IPS DF 6.9 (cell line): ENCODE measurements at places on chromosomes 2 and 18.

GRCh38 chr18:44730803-44731529 is 50.3 kb downstream of the SETBP1 start:
- DNase-seq: no peak

- no peak for DNase-seq
Measured at GRCh38 chr2:179692610-179693009, 168.8 kb downstream of the ZNF385B start.

GRCh38 chr2:108936866-108937265 is 52.2 kb downstream of the EDAR start:
- DNase-seq: no peak

- DNase-seq: no peak
Measured at GRCh38 chr18:77676910-77677309, 427.3 kb downstream of the GALR1 start.

GRCh38 chr2:188068093-188068492 is 223.6 kb upstream of the GULP1 start:
- no peak for DNase-seq

DNA sequence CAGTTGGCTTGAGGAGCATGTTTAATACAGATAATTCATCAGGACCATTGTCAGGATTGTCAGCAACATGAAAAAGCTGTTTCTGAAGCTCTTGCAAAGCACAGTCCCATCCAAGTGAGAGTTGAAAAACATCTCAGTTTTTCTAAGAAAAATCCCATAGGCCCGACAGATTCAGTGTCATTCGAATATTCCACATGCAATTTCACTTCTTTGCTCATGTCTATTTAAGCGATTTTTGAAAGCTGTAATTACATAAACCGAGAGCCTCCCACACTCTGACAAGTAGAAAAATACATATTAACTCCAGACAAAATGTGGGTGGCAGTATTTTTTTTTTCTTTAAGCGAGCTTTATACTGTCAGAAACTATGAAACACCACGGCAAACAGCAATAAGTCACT is 134.7 kb upstream of the GALNT5 start:
- no peak for DNase-seq

DNA sequence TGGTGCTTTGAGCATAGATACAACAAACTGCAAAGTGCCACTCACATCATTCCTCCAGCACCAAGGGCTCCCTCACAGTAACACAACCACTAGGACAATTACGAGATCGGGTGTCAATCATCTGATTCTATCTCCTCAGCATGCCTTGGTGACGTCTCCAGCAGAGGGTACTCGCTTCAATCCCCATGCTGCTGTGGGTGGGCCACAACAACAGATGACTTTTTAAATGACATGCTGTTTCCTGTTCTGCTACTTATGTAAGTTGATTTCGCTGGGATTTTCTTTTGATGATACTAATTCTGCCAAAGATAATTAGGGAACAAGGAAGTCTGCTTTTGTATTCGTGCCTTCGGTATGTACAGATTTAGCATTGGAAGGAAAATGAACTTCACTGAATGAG is 1113.0 kb downstream of the BCL11A start:
- no peak for DNase-seq

- no peak for DNase-seq
Measured at GRCh38 chr2:195633573-195633870, 23.5 kb upstream of the SLC39A10 start.

DNA sequence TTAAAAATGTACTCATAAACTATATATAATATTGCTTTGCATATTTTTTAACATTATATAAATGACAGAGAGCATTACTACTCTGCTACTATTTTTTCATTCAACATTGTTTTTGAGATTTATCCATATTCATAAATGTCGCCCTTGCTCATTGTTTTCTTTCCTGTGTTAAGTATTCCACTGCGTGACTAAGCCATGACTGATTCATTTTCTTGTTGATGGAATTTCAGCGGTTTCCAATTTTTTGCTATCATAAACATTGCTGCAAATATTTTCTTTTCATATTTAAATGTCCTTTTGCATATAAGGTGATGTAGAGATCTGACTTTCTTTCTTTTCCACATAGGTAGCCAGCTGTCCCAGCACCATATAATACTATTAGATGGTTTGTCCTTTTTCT is 57.6 kb downstream of the SFXN5 start:
- no peak for DNase-seq

DNA sequence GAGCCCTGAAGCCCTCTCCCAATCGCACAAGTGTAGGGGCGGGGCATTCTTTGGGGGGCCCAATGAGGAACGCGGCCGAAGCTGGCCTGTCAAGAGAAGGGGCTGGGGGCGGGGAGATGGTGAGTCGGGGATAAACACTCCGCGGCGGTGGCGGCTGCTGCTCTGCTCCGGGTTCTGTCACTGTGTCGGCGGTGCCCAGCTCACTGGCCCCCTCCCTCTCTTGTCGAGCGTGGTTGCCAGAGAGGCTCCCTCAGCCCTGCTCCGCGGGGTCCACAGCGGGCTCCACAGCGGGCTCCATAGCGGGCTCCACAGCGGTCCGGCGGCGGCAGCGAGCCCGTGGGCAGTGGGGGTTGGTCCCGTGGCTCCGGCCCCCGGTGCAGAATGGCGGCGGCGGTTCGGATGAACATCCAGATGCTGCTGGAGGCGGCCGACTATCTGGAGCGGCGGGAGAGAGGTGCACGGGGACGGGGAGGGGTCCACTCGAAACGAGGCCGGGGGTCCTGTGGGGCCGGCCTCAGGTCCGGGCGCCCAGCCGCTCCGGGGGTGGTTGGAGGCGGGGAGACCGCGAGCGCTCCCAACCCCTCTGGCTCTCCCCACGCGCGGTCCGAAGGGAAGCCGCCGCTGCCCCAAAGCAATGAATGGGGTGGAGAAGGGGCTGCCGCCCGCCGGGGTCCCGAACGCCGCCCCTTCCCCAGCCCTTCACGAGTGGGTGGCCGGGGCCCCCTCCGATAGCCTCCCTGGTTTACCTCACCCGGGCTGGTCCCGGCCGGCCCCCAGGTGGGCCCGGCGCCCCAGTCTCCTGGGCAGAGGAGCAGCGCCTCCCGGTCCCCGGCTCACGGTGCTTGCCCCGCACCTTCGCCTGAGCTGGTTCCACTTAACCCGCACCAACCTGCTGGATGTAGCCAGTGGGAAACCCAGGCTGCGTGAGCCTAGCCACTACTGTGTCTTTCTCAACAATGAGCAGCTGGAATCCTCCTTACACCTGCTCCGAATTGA is at the start of gene MXD1:
TSS of gene MXD1 (plus strand) at position 160 of the 996 bp plus-strand sequence. CDS start at position 382, 222 bp downstream.
- no peak for DNase-seq

DNA sequence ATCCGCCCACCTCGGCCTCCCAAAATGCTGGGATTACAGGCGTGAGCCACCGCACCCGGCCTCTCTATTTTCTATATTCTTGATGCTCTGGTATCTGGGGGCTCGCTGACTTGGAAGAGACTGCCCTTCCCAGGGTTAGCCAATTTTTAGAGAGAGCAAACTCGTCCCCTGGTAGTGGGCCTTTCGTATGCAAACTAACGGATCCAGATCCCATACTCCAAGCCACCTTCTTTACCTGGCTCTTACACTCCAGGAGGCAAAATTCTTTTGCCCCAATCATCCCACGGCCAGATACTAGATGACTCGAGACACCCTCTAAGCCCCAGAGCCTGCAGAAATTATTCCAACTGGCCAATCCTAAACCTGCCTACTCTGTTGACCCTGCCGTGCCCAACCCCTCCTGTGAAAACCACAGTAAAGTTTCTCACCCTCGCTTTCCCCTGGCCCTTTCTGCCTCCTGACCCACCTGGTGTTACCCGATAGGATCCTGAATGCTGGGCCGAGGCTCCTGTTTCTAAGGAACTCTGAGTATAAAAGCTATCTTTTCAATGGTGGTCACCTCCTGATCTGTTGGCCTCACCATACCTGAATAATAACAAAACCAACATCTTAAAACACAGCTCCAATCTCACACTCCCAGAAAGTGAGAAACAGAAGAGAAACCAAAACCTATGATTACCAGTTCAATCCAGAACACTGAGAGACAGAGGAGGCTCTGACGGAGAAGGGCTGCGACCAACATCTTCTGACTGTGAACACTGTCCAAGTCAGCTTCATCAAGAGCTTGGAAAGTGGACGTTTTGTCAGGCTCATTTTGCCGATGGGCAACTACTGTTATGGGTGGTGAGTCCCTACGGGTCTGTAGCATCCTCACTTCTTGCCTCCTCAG is 57.6 kb upstream of the ZNF532 start:
- no peak for DNase-seq

DNA sequence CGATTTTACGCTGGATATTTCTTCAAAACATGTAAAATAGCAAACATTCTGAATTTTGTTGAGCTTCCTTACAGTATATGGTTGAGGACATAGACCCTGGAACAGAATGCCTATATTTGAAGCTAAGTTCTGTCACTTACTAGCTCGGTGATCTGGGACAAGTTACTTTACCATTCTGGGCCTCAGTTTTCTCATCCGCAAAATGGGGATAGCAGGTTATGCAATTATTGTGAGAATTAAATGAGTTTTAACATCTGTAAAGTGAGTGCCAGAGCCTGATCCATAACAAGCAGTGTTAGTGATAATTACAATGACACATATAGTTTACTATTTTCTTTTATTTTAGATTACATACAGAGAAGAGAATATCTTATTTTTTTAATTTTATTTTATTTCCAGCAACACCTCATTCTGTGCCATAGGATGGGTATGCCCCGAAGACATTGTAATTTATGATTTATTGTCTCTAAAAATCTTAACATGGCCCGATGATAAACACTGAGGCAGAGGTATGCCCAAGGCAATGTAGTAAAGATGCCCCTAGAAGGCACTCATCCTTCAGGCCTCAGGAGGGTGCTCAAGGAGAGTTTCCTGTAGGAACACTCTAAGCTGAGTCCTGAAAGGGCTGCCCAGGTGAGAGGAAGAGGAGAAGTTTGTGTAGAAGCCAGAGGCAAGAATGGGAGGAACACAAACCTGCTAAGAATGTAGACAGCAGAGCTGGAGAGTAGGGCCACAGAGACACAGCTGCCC is 250.9 kb downstream of the BCL11A start:
- no peak for DNase-seq

DNA sequence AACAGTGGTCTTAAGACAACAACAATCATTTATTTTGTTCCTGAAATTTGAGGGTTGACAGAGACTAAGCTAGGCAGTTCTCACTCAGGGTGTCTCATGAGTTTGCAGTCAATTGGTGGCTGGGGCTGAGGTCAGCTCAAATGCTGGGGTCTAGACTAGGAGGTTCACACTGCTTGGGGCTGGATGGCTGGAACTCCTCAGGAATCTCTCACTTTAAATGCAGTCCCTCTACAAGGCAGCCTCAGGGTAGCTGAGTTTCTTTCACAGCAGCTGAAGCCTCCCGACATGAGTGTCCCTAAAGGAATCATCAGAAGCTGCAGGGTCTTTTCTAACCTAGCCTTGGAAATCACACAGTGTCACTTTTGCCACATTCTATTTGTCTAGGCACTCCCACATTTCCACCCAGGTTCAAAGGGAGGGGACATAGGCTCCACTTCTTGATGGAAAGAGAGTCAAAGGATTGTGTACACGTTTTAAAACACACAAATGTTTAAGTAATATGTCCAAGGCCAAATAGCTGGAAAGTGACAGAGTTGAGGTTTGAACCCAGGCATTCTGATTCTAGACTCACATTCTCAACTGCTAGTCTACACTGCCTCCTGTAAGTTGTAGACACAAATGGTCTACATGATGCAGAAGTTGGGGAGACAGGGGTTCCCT is 133.8 kb downstream of the ZFP36L2 start:
- DNase-seq: no peak

- DNase-seq: peak; percentile 77
Measured at GRCh38 chr2:241950413-241951315, 81.1 kb downstream of the RTP5 start.

GRCh38 chr2:145088756-145089155 is 568.8 kb upstream of the ZEB2 start:
- no peak for DNase-seq
